ENCODE measurements at places on chromosomes 6 and 20.

- DNase-seq = no peak
Measured at GRCh38 chr6:87904011-87904410, 143.6 kb upstream of the SPACA1 start.

DNA sequence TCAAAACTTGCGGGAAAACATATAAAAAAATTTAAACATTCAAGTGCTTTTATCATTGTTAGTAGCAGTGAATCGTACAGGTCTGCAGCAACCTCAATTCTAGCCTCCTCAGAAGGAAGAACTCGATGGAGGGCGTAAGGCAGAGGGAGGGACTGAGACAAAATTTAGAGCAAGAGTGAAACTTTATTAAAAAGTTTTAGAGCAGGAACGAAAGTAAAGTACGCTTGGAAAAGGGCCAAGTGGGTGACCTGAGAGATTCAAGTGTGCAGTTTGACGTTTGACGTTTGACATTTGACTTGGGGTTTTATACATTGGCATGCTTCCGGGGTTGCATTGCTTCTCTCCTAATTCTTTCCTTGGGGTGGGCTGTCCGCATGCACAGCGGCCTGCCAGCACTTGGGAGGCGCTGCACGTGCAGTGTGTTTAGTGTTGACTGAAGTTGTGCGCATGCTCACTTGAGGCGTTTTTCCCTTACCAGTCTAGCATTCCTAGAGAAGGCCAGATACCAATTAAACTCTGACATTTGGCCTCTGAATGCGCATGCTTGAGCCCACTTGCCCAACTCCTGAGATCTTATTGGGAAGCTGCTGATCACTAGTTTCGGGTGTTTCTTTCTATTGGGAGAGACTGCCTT, 82.6 kb downstream of the TBX18 start:
- DNase-seq = no peak

DNA sequence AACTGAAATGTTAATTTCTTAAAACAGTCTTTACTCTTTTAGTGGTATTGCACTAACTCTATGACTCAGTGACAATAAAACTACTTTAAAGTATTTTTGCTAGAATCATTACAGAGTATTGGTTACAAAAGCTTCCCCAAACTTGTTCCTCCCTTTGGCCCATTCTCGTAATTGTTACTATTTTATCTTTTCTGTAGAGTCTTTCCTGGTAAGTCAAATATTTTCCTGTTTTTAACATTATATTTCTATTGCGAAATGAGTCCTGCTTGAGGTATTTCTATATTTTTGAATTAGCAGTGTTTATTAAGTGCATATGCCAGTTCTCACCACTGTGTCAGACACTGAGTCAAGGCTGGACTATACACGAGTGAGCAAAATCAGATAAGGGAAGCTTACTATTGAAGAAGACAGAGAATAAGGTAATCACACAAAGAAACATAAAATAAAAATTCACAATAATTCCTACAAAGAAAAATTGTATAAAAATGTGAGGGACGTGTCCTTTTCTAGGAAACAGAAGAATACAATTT, 970.5 kb downstream of the EYS start:
- DNase-seq = no peak

- no peak for DNase-seq
Measured at GRCh38 chr6:95587989-95588388, 10.7 kb downstream of the MANEA start.

DNA sequence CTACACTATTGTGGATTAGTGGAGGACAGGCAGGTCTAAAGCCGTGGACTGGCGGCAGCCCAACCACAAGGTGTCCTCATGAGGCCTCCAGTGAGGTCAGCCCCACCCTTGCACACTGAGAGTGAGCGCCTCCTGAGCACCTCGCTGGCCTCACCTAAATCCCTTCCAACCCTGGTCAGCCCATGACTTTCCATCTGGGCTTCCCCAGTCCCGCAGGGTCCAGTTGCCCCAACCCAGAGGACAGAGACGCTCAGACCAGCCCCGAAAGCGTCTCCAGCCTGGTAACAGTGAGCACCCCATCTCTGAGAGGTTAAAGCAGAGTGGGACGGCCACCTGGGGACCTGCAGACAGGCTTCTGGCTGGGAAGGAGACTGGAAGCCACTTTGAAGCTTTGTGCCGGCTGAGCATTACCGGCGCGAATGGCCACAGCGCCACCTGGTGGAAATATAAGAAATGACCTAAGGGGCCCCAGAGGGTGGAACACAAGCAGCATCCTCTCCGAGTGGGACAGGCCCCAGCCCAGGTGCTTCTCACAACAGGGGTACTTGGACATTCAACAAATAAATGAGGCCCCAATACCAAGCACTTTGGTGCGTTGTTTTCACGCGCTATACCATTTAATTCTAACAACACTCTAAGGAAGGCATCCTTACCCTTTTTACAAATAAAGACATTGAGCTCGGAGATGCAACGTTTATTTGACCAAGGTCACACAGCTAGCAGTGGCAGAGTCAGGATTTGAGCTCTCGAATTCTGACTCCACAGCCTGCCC, 65.7 kb upstream of the TOP1 start:
- peak; percentile 84 for DNase-seq

- DNase-seq = no peak
Measured at GRCh38 chr6:117559299-117559698, 43.0 kb downstream of the GOPC start.

GRCh38 chr20:31816221-31816620, 2.9 kb upstream of the MYLK2 start:
- no peak for DNase-seq

DNA sequence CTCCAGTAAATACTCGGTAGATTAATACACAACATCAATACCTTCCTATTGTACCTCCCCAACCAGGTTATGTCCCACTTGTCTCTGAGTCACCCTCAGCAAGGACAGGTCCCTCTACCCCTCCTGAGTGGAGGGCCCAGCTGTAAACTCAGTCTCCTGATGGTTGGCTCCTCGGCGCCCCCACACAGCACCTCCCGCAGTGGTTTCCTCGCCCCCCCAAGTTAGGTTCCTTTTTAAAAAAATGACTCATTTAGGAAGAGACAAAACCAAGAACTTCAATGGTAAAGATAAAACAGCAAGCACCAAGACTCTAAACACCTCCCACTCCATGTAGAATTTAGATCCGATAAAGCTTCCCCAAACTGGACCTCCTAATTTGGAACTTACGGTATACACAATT, 83.5 kb downstream of the TRERF1 start:
- DNase-seq = peak; percentile 82

GRCh38 chr6:112150363-112150762, 63.0 kb downstream of the FAM229B start:
- no peak for DNase-seq

DNA sequence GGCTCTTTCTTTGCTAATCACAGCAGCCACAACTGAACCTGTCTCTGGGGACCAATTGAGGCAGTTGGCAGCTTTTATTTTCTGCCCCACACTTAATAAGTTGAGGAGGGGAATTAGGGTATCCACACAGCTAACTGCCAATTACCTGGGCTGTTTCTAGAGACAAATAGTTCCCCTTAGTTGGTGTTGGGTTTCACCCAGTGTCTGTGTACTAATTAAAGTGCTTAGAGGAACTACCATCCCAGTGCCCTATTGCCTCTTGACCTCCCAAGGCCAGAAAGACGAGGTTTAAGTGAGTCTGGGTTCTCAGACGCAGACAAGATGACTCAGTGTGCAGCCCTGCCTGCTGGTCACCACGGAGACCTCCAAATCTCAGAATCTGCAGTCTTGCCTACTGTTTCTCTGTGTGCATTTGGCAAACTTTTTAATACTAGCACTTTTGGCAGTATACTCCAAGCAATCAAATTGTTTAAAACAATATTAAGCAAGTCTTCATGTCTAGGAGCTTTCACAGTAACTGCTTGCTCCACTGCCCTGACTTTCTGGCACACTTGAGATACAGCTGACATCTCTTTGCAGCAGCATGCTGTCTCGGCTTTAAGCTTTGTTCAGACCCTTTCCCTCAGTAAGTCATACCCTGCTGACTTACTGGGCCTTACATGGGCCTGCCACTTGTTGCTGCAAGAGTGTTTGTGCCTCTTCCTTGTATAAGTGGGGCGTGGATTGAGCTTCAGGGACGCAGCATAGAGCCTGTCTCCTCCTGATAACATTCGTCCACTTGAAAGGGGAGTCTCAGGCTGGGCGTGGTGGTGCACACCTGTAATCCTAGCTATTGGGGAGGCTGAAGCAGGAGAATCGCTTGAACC, 31.9 kb downstream of the STK35 start:
- DNase-seq = no peak

DNA sequence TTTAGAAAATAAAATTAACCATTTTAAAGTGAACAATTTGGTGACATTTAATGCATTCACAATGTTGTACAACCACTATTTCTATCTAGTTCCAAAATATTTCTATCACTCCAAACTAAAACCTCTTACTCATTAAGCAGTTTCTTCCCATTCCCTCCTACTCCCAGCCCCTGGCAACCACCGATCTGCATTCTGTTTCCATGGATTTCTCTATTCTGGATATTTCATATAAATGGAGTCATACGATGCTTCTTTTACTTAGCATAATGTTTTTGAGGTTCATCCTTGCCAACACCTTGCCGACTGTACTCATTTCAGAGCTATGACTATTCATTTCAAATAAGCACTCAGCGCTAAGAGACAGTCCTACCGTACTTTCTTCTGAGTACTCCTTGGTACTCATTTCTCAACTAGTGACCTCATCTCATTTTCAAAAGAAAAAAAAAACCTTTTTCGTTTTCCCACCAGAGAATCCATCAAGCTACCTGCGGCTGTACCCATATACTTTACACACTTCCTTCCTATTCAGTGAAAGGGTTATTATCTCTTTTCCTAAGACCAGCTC, 259.2 kb downstream of the UTRN start:
- DNase-seq = no peak

- DNase-seq = no peak
Measured at GRCh38 chr20:21944227-21944626, 238.8 kb downstream of the PAX1 start.

- no peak for DNase-seq
Measured at GRCh38 chr6:136752554-136752953, 39.7 kb downstream of the MAP3K5 start.

GRCh38 chr6:129696843-129697242, 13.1 kb downstream of the ARHGAP18 start:
- no peak for DNase-seq

GRCh38 chr6:154292855-154293519, 63.6 kb downstream of the IPCEF1 start:
- no peak for DNase-seq

DNA sequence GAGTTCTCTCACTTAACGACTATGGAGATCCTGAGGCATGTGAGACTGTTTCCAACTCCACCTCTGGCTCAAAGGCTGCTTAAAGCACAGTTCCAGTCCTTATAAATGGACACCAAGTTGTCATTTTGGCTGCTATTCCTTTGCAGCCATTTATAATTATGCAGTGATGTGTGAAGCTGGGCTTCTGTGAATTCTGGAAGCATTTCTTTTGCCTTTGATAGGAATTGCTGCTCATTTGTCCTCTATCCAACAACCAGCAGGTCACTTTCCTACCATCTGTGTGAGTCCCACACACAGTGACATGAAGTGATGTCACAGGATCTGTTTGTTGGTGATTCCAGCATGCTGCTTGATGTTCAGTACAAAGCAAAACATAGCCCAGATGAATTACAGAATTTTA, 28.5 kb upstream of the EFHC1 start:
- DNase-seq = no peak

- peak; percentile 86 for DNase-seq
Measured at GRCh38 chr6:161373905-161374451, 100.1 kb upstream of the AGPAT4 start.

DNA sequence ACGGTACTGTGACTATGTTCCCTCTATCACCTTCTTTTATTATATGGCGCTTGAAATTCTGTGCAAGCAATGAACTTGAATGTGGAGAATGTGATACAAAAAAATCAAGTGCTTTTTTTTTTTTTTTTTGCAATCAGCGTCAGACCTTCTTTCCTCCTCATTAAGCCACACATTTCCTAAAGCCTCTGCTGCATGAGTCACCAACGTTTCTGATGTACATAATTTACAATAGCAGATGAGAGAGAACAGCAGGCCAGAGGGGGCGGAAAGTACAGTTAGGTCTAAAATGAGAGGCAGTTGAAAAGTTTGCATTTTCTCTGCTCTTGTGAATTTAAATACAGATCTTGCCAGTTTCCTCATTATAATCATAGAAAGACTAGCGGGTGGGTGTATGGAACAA, 114.6 kb upstream of the RIPOR2 start:
- DNase-seq = peak; percentile 50

GRCh38 chr6:6803180-6803977, 214.9 kb downstream of the LY86 start:
- no peak for DNase-seq

GRCh38 chr6:12163149-12163548, 127.0 kb upstream of the EDN1 start:
- DNase-seq = no peak

GRCh38 chr6:139394027-139394649, 19.7 kb upstream of the CITED2 start:
- DNase-seq = no peak

- DNase-seq = no peak
Measured at GRCh38 chr20:23129266-23129665, 43.1 kb upstream of the CD93 start.

DNA sequence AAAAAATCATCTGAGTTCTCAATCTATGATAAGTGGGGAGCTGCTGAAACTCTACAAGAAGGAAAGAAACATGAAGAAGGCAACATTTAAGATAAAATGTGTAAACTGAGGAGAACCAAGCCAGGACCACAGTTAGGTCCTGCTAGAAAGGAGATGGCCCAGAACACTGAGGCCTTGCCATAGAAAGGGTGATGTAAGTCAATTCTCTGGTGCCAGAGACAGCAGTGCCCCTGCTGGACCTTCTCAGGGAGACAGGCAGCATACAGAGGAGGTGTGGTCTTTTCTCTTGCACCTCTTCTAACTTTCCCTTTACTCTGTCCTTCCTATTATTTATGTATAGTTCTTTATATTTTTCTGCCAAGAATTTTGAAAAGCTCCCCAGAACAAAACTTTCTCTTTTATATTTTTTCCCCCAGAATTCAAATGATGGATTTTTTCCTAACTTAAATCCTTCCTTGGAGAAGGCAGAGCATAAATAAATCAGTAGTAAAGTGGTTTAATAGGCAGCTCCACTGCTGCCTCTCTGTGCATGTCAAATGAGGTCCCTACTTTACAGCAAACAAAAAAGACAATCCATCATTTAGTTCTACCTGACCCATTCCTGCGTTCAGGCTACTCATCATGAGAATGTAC, 9.0 kb downstream of the UQCC2 start:
- no peak for DNase-seq

GRCh38 chr6:7438011-7438410, 48.4 kb downstream of the RIOK1 start:
- no peak for DNase-seq
